Keratinocyte (primary cell): ENCODE measurements at places on chromosomes 2 and 18. TPM values are rescaled to one million over a fixed set of nuclear protein-coding genes. Genes with fewer than 3 reads are reported as not detected.
A peak's percentile ranks its signal among the peaks of the same experiment; 100 is the strongest.

DNA sequence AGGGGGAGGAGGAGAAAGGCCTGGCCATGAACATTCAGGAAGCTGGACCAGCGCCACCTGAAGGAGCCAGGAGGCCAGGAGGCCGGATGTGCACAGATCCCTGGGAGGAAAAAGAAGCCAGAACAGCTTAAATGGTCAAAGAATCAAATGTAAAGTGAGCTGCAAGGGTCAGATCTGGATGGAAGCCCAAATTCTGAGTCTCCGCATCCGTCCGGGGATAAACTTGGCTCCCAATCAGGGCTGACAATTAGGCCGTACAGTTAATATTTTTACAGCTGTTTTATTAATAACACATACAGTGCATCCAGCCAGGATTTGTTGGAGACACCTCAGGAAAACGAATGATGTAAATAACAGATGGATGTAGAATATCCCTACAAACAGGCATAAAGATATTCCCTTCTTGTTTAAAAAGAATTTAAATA, 495.1 kb upstream of the TCF4 start:
- H3K36me3 ChIP-seq: no peaks in the 10 kb centered on the region
- no peaks in the 10 kb centered on the region for H3K27me3 ChIP-seq
- peaks cover 3% of the 10 kb centered on the region for H3K4me1 ChIP-seq
- no peak for DNase-seq
- no peak overlapping the region for H3K27ac ChIP-seq
- no peak overlapping the region for H3K4me3 ChIP-seq

- peaks cover 64% of the 10 kb centered on the region for H3K27me3 ChIP-seq
- H3K27ac ChIP-seq: no peak overlapping the region
- H3K36me3 ChIP-seq: no peaks in the 10 kb centered on the region
Observed at GRCh38 chr2:95310216-95310615, 13.1 kb downstream of the KCNIP3 start.

DNA sequence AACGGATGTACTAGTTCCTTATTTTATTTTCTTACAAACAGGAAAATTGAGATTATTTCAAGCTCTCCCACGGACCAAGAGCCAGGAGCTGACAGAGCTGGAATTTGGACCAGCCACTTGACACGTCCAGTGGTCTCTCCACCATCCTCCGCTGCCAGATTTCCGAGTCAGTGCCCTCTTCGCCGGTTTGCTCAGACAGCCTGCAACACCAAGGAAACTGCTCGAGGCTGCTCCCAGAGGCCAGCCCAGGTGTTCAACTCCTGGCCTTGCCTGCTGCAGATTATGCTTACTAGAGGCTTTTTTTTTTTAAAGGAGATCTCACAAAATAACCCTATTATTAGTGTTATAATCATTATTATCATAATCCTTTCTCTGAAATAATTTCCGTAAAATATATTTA, 779.8 kb downstream of the RNF144A start:
- H3K4me1 ChIP-seq: peaks cover 13% of the 10 kb centered on the region
- no peak overlapping the region for H3K27ac ChIP-seq
- no peak for DNase-seq
- no peaks in the 10 kb centered on the region for H3K36me3 ChIP-seq
- H3K4me3 ChIP-seq: no peak overlapping the region
- no peaks in the 10 kb centered on the region for H3K27me3 ChIP-seq

GRCh38 chr2:39696838-39697237, 31.1 kb downstream of the TMEM178A start:
- H3K27me3 ChIP-seq: no peaks in the 10 kb centered on the region
- no peaks in the 10 kb centered on the region for H3K36me3 ChIP-seq
- DNase-seq: no peak
- H3K4me1 ChIP-seq: no peaks in the 10 kb centered on the region
- no peak overlapping the region for H3K27ac ChIP-seq

DNA sequence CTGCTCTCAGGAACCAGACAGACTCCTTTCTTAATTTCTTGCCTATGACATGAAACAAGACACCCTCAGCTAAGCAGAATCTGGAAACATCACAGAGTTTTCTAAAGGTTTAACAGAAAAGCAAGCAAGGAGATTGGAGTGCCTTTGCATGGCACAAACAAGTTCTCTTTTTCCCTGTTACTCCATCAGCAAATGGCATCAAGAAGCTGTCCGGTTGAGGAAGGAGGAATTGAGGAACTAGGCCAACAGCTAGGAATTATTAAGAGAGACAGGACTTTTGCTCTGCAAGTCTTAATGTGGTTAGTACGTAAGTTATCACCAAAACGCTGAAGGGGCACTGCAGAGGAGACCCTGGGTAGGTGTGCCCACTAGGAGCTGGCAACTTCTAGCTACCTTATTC, 53.2 kb downstream of the NEB start:
- DNase-seq: no peak
- H3K36me3 ChIP-seq: no peaks in the 10 kb centered on the region
- no peak overlapping the region for H3K27ac ChIP-seq
- peaks cover 4% of the 10 kb centered on the region for H3K27me3 ChIP-seq
- no peak overlapping the region for H3K4me3 ChIP-seq

- H3K27ac ChIP-seq: no peak overlapping the region
- H3K36me3 ChIP-seq: no peaks in the 10 kb centered on the region
- no peaks in the 10 kb centered on the region for H3K27me3 ChIP-seq
- peaks cover 18% of the 10 kb centered on the region for H3K4me1 ChIP-seq
- DNase-seq: no peak
Observed at GRCh38 chr2:118747637-118748036, 99.8 kb downstream of the EN1 start.

- H3K27me3 ChIP-seq: no peaks in the 10 kb centered on the region
- peaks cover 14% of the 10 kb centered on the region for H3K36me3 ChIP-seq
- peak overlapping the region; percentile 1 for H3K27ac ChIP-seq
- no peak overlapping the region for H3K4me3 ChIP-seq
Observed at GRCh38 chr2:101704816-101705578, 7.5 kb downstream of the MAP4K4 start.

GRCh38 chr18:27661320-27662018, 476.4 kb upstream of the CHST9 start:
- no peaks in the 10 kb centered on the region for H3K36me3 ChIP-seq
- H3K4me3 ChIP-seq: no peak overlapping the region
- no peak for DNase-seq
- no peak overlapping the region for H3K27ac ChIP-seq

DNA sequence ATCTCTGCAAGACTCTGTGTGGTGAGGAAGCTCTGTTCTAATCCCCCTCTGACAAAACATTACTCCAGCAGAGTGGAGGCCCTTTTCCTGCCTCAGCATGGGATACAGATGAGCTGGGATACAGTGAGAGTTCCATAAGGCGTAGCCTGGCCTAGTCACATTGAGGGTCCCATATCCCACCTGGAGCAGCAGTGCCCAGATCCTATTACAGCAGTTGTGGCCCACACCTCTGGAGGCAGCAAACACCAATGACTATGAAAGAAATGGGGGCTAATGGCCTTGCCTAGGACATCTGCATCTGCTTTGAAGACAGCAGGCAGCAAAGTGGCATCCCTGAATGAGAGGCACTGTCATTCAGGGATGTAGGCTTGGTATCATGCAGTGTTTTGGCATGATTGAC, 534.5 kb downstream of the TDRD15 start:
- no peaks in the 10 kb centered on the region for H3K4me1 ChIP-seq
- no peaks in the 10 kb centered on the region for H3K36me3 ChIP-seq
- H3K27me3 ChIP-seq: no peaks in the 10 kb centered on the region
- H3K27ac ChIP-seq: no peak overlapping the region

The REG3A gene
- polyA plus RNA-seq: not detected in 3 replicates

The MROH2A gene
- 0.17 to 0.37 TPM (median 0.33 TPM) in 3 replicates for polyA plus RNA-seq

The TRPM8 gene
- 0.04 to 0.26 TPM (median 0.06 TPM) in 3 replicates for polyA plus RNA-seq

The CKAP2L gene
- polyA plus RNA-seq: 1.2 to 10.9 TPM (median 9.3 TPM) in 3 replicates

The TPO gene
- 0.04 to 0.07 TPM (median 0.05 TPM) in 3 replicates for polyA plus RNA-seq
